ENCODE measurements at places on chromosomes 11 and 22. TPM values are rescaled to one million over a fixed set of nuclear protein-coding genes. Genes with fewer than 3 reads are reported as not detected.

TEX54 gene
- not detected for total RNA-seq

OR2AG2 gene
- total RNA-seq: under 0.01 TPM

SLC22A12 gene
- not detected for total RNA-seq

TYR gene
- total RNA-seq: not detected

CD3G gene
- total RNA-seq: not detected

All from dermis microvascular lymphatic vessel endothelial cell (primary cell).